ENCODE measurements at places on chromosomes 11 and 22.

- no peak for DNase-seq
Measured at GRCh38 chr22:21108379-21109115, 62.8 kb downstream of the LRRC74B start.

GRCh38 chr11:123525097-123525496, 95.0 kb downstream of the GRAMD1B start:
- no peak for DNase-seq

GRCh38 chr11:61950035-61950547, at the start of gene BEST1:
TSS of gene BEST1 (plus strand) at chr11:61950351. CDS start at chr11:61951807, 1,456 bp downstream.
- DNase-seq = no peak

GRCh38 chr11:102946237-102946636, 9.3 kb downstream of the MMP13 start:
- DNase-seq = no peak

GRCh38 chr11:47512701-47513100, 40.2 kb downstream of the CELF1 start:
- no peak for DNase-seq

GRCh38 chr22:38863531-38864131, 8.4 kb downstream of the CBX6 start:
- no peak for DNase-seq

DNA sequence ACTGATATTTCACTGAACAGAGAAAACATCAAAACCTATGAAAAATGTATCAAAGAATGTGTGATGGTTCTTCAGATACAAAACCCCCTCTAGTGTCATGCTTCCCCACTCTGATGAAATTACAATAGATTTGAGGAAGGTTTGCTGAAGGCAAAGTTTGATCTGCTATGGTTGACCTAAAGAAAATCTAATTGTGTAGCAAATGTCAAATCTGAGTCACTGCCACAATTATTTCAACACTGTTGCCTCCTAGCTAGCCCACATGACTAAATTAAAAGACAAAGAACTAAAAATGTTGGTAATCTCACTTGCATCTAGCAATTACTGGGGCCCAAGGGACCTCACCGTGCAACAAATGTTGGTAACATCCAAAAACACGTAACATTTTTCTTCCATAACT, 728.0 kb downstream of the DLG2 start:
- DNase-seq = no peak

DNA sequence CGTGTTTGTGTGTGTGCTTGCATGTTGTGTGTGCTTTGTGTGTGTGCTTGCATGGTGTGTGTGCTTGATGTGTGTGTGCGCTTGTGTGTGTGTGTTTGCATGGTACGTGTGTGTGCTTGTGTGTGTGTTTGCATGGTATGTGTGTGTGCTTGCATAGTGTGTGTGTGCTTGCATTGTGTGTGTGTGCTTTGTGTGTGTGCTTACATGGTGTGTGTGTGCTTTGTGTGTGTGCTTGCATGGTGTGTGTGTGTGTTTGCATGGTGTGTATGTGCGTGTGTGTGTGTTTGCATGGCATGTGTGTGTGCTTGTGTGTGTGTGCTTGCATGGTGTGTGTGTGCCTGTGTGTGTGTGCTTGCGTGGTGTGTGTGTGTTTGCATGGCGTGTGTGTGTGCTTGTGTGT, 10.0 kb upstream of the MUC5AC start:
- no peak for DNase-seq
